ENCODE measurements at places on chromosomes 12 and 14. TPM values are rescaled to one million over a fixed set of nuclear protein-coding genes. Genes with fewer than 3 reads are reported as not detected.
A peak's percentile ranks its signal among the peaks of the same experiment; 100 is the strongest.

DNA sequence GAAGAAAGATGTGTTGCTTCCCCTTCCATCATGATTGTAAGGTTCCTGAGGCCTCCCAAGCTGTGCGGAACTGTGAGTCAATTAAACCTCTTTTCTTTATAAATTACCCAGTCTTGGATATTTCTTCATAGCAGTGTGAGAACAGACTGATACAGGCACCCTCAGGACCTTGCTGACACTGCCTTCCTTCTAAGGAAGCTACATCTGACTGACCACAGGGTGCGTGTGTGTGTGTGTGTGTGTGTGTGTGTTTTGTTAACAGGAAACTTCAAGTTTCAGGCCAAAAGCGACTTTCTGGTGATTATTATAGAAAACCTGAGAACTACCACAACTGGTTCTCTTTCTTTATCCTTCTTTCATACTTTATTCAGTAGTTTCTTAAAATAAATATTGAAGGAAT is 149.0 kb downstream of the CAPZA3 start:
- H3K27me3 ChIP-seq: peaks cover 4% of the 10 kb centered on the region
- peaks cover 3% of the 10 kb centered on the region for H3K36me3 ChIP-seq
- H3K4me1 ChIP-seq: peaks cover 4% of the 10 kb centered on the region

- H3K27ac ChIP-seq: no peak overlapping the region
- no peaks in the 10 kb centered on the region for H3K27me3 ChIP-seq
- H3K4me3 ChIP-seq: no peak overlapping the region
- no peak for DNase-seq
- peaks cover 2% of the 10 kb centered on the region for H3K36me3 ChIP-seq
These were observed 133.1 kb upstream of the NUDT4 start for GRCh38 chr12:93244514-93245077.

DNA sequence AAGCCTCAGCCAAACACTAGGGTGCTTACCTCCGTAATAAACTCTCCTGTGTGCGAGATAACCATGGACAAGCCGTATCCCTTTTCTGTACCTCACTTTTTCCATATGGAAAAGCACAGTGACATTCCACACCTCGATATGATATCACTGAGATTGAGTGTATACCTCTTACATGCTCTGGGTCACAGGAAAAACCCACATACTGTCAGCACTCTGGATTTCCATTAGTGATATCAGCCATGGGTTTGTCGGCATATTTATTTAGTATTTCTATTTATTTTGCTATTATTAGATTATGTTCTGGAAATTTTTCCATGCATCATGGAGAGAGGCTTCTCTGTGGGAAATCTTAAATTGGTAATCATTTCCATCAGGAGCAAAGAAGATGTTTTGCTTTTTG is 28.0 kb upstream of the DAAM1 start:
- peaks cover 30% of the 10 kb centered on the region for H3K27me3 ChIP-seq
- no peak for DNase-seq
- no peak overlapping the region for H3K4me3 ChIP-seq

The DBX2 gene
- total RNA-seq: not detected

The DDN gene
- 0.08 TPM for total RNA-seq

DNA sequence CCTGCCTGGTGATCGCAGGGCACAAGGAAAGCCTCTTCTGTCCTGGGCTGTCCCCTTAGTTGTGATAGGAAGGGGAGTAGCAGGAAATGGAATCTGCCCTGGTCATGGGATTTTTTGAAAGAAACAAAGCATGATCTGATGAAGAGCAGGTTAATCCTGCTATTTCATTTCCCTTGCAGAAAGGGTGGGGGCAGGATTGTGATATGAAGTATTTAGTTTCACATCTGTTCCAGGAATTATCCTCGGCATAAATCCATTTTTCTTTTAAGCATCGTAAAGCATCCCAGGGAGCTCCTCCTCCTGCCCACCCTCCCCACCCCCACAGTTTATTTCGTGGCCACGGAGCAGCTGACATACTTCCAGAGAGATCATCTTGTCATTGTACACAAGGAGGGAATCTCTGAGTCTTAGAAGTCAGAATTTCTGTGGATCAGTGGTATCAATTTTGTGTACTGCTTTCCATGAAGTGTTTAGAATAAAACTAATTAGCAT is 53.1 kb downstream of the TGFB3 start:
- DNase-seq: no peak
- no peak overlapping the region for H3K27ac ChIP-seq
- no peaks in the 10 kb centered on the region for H3K4me1 ChIP-seq
- H3K36me3 ChIP-seq: peaks cover 9% of the 10 kb centered on the region
- no peak overlapping the region for H3K4me3 ChIP-seq
- no peaks in the 10 kb centered on the region for H3K27me3 ChIP-seq

DNA sequence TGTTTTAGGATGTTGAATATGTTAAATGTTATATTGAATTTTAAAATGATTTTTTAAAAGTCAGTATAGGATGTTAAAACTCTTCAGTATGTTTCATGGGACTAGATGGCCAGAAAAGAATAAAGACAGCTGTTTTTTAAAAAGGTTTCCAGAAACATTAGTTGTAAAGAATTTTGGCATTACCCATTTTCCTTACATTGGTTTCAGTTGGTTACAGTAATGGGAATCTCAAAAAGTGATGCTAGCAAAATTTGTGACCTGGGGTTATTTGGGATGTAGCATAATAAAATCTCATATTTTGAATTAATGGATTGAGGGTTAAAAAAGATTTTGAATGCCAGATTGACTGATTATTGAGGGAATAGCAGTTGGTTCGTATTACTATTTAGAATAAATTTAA is 25.3 kb downstream of the EID3 start:
- no peak for DNase-seq
- no peaks in the 10 kb centered on the region for H3K27me3 ChIP-seq
- no peak overlapping the region for H3K4me3 ChIP-seq
- no peaks in the 10 kb centered on the region for H3K4me1 ChIP-seq
- peak overlapping the region; percentile 10 for H3K27ac ChIP-seq

GRCh38 chr12:6647083-6647604 is at the start of gene ACRBP:
Gene ACRBP (minus strand): TSS chr12:6647432. CDS start chr12:6647366, 66 bp downstream.
- no peak within 1 kb of the TSS for H3K27ac ChIP-seq
- H3K36me3 ChIP-seq: peaks cover 29% of the 10 kb centered on the region
- peaks cover 2% of the 10 kb centered on the region for H3K4me1 ChIP-seq
- peaks cover 7% of the 10 kb centered on the region for H3K27me3 ChIP-seq

GRCh38 chr12:47832263-47832933 is 12.7 kb upstream of the HDAC7 start:
- H3K4me1 ChIP-seq: peaks cover 28% of the 10 kb centered on the region
- DNase-seq: no peak
- H3K27me3 ChIP-seq: no peaks in the 10 kb centered on the region
- H3K4me3 ChIP-seq: no peak overlapping the region
- H3K36me3 ChIP-seq: no peaks in the 10 kb centered on the region

The CIDEB gene
- not detected for total RNA-seq

DNA sequence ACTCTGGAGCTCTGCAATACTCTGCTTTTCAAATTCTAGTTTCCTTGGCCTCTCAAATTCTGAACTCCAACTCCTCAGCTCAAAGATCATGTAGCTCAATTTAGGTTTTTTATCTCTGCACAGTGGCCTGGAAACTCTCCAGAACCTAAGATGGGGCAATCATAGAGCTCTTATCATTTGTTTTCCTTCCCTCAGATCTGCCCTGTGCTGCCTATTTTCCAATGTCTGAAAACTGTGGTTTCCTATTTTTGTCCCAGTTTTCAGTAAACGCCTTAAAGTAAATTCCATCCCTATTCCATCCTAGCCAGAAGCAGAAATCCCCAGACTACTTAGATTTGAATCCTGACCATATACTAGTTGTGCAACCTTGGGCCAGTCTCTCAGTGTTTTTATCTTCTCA is 73.2 kb downstream of the CEP83 start:
- H3K27ac ChIP-seq: no peak overlapping the region
- no peak overlapping the region for H3K4me3 ChIP-seq
- H3K27me3 ChIP-seq: no peaks in the 10 kb centered on the region
- no peak for DNase-seq

DNA sequence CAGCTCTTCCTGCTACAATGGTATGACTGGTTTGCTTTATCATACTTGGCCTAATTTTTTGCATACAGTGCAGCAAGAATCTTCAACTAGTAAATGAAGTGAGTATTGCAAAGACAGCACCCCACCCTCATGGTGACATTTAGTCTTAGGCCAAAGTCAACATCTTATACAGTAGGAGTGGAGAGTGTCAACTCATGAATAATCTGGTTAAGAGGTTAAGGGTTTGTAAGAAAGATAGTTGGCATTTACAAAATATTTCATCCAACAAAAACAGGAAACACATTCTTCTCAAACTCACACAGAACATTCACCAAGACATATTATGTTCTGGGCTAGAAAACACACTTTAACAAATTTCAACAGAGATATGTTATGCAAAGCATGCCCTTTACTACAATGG is 2.2 kb upstream of the OAS1 start:
- H3K27ac ChIP-seq: no peak overlapping the region
- H3K36me3 ChIP-seq: no peaks in the 10 kb centered on the region
- peaks cover 2% of the 10 kb centered on the region for H3K27me3 ChIP-seq
- H3K4me1 ChIP-seq: peaks cover 21% of the 10 kb centered on the region
- H3K4me3 ChIP-seq: no peak overlapping the region

GRCh38 chr14:75350505-75351060 is 72.0 kb downstream of the FOS start:
- H3K36me3 ChIP-seq: no peaks in the 10 kb centered on the region
- H3K27ac ChIP-seq: no peak overlapping the region
- no peaks in the 10 kb centered on the region for H3K4me1 ChIP-seq
- no peak overlapping the region for H3K4me3 ChIP-seq
- DNase-seq: no peak

GRCh38 chr12:66776974-66777373 is 98.1 kb upstream of the GRIP1 start:
- no peaks in the 10 kb centered on the region for H3K4me1 ChIP-seq
- H3K27ac ChIP-seq: no peak overlapping the region
- H3K27me3 ChIP-seq: no peaks in the 10 kb centered on the region
- no peaks in the 10 kb centered on the region for H3K36me3 ChIP-seq

The SPIC gene
- not detected for total RNA-seq

DNA sequence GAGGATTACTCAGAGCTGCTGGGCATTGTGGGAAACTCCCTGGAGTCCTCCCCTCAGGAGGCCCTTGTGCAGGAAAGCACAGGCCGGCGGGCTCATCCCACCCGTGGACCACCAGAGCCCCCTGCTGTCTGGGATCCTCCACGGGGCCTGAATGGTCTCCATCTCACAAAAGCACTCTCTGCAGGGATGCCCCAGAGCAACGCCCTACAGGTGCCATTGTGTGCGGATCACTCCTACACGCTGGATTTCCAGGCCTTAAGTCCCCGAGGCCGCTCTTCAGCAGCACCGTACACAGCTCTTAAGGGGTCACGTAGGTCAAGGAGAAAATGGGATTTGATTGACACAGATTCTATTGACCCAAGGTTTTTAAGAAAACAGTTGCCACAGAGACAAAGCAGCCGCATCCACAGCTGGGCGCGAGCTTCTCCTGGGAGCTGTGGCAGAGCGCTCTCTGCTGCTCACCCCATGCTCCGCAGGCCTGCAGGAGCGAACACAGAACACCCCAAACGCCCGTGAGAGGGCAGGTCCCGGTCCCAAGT is 36.7 kb upstream of the RIMBP2 start:
- H3K4me3 ChIP-seq: no peak overlapping the region
- H3K27me3 ChIP-seq: peaks cover 17% of the 10 kb centered on the region
- H3K36me3 ChIP-seq: no peaks in the 10 kb centered on the region
- no peak for DNase-seq
- no peaks in the 10 kb centered on the region for H3K4me1 ChIP-seq

DNA sequence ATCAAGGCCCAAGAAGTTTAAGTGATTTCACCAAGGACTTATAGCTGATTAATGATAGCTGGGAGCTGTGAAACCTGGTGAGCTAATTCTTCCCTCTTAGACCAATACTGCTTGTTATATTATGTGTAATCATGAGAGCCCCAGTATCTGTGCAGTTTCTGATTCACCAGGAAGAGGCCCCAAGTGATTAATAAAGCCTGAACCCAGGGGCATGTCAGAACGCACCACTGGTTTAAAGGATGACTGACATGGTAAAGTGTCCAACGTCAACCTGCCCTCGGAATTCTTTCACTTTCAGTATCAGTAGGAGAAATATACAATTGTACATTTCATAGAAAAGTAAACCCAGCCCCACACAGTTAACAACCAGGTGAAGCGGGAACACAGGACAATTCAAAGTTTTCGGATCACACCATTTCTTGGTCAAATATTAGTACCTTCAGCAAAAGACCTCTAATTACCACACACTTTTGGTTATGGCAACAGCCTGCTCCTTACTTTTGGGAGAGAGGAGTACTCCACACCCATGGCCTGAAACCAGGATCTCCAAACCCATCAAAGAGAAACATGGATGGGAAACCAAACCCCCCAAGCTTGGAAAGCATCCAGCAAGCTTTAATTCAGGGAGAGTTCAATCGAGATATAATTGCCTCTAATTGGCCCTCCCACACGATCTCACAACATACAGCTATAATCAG is 28.5 kb downstream of the TMCC3 start:
- DNase-seq: no peak
- no peak overlapping the region for H3K4me3 ChIP-seq
- no peaks in the 10 kb centered on the region for H3K36me3 ChIP-seq

The CNTN1 gene
- 1.6 TPM for total RNA-seq

The RAB5B gene
- 126 TPM for total RNA-seq

- H3K4me3 ChIP-seq: no peak overlapping the region
- peaks cover 29% of the 10 kb centered on the region for H3K4me1 ChIP-seq
- peak; percentile 73 for DNase-seq
- peaks cover 20% of the 10 kb centered on the region for H3K36me3 ChIP-seq
- no peaks in the 10 kb centered on the region for H3K27me3 ChIP-seq
- H3K27ac ChIP-seq: no peak overlapping the region
These were observed 84.6 kb upstream of the DYNC1H1 start for GRCh38 chr14:101879529-101880336.

The DYNC1H1 gene
- 886 TPM for total RNA-seq

DNA sequence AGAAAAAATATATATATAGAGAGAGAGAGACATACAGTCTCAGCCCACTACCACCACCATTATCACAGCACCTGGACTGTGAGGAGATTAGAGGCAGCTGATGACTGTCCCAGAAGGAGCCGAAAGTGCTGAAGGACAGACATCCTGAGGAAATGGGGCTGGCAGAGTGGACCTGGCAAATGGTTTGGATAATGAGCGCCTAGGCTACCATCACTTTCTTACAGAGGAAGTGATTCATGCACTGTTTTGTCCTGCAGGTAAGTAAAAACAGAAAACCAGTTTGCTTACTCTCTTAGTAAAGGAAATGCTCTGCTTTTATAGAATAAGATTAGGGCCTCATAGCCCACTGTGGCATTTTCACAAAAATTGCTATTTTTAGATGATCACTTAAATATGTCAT is 28.6 kb upstream of the DNM1L start:
- no peaks in the 10 kb centered on the region for H3K27me3 ChIP-seq
- no peak overlapping the region for H3K27ac ChIP-seq
- no peak overlapping the region for H3K4me3 ChIP-seq
- H3K4me1 ChIP-seq: no peaks in the 10 kb centered on the region

GRCh38 chr14:46480817-46481216 is 170.8 kb downstream of the RPL10L start:
- no peak for DNase-seq
- H3K4me1 ChIP-seq: no peaks in the 10 kb centered on the region
- no peaks in the 10 kb centered on the region for H3K36me3 ChIP-seq
- no peaks in the 10 kb centered on the region for H3K27me3 ChIP-seq

DNA sequence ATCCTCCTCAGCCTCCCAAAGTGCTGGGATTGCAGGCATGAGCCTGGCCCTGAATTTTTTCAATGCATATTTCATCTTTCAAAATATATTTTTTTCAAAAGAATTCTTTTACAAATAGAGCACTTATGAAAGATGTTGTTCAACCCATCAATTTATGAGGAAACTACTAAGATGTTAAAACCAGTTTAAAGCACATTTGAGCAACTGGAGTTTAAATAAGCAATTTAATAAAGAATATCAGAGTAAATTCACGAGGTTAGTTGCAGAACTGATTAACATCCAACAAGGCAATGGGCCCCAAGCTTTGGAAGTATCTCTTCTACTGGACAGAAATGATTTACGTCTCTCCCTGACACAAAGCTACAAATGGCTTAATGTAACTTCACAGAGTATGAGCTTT is 23.3 kb downstream of the GLT1D1 start:
- no peak overlapping the region for H3K27ac ChIP-seq
- no peaks in the 10 kb centered on the region for H3K36me3 ChIP-seq
- DNase-seq: no peak
- H3K27me3 ChIP-seq: no peaks in the 10 kb centered on the region
